Stimulated activated CD4-positive, alpha-beta T cell treated with anti-CD3 and anti-CD28 coated beads, Interleukin-4, amount 100 ng/mL, for 48 hours (primary cell): ENCODE measurements at places on chromosomes 16 and 17.

DNA sequence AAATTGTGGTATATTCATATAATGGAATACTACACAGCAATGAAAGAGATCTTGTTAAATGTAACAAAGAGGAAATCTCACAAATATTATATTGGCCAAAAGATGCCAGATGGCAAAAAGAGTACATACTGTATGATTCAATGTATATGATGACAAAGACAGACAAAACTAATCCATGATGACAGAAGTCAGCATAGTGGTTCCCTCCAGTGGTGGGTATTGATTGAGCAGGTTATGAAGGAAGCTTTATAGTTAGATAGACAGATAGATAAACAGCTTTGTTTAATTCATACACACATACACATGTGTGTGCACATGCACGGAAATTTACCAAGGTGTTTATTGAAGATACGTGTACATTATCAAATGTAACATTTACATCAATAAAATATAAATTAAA is 74.4 kb upstream of the SMIM36 start:
- DNase-seq, result no peak

GRCh38 chr17:29720551-29720950 is 97.8 kb upstream of the CORO6 start:
- no peak for DNase-seq

DNA sequence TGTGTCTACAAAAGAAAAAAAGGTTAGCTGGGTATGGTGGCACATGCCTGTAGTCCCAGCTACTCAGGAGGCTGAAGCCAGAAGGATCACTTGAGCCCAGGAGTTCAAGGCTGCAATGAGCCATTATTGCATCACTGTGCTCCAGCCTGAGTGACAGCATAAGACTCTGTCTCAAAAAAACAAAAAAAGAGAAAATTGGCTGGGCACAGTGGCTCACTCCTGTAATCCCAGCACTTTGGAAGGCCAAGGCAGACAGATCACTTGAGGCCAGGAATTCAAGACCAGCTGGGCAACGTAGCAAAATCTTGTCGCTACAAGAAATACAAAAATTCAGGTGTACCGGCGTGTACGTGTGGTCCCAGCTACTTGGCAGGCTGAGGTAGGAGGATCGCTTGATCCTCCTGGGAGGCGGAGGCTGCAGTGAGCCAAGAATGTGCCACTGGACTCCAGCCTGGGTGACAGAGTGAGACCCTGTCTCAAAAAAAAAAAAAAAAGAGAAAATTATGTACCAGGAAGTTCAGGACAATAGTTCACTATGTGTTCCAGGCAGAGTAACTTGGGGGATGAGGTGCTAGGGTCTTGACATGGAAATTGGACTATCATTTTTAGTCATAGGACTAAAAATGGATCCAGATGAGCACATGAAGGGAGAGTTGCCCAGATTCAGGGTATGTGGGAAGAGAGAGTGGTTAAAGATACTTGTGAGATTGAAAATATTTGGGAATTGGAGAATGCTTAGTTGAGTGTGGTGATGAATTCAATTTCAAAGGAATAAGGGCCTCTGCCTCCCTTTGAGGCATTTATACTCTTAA is 11.0 kb downstream of the ALDH3A2 start:
- no peak for DNase-seq

- DNase-seq, result no peak
Observed at GRCh38 chr17:45650561-45650960, 133.6 kb upstream of the CRHR1 start.

GRCh38 chr17:39609416-39610025 is 1.8 kb upstream of the NEUROD2 start:
- DNase-seq, result no peak

DNA sequence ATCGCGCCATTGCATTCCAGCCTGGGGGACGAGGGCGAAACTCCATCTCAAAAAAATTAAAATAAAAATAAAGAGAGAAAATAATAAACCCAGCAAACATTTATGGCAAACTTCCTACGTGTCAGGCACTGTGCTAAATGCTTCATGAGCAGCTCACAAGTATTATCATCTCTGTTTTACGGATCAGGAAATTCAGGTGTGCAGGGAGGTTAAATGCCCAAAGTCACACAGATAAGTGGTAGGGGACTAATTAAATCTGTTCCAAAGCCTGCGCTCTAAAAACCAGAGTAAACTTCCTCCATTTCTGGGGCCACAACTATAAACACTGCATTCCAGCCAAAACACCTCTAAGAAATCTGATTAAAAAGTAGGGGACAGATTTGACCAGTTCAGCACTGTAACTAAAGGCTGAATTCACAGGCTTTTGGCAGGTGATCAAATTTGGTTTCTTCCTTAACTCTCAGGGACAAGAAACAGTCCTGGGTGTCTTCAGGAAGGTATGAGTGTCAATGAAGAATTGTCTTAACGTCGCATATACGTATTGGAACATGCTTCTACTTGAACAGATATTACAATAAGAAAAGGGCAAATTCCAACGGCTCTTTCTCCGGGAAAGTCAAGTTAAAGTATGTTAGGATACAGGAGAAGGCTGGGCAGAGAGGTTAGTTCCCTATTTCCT is 996 bp downstream of the STRADA start:
- DNase-seq, result no peak

- no peak for DNase-seq
Observed at GRCh38 chr17:82602986-82603710, 45.1 kb downstream of the WDR45B start.

DNA sequence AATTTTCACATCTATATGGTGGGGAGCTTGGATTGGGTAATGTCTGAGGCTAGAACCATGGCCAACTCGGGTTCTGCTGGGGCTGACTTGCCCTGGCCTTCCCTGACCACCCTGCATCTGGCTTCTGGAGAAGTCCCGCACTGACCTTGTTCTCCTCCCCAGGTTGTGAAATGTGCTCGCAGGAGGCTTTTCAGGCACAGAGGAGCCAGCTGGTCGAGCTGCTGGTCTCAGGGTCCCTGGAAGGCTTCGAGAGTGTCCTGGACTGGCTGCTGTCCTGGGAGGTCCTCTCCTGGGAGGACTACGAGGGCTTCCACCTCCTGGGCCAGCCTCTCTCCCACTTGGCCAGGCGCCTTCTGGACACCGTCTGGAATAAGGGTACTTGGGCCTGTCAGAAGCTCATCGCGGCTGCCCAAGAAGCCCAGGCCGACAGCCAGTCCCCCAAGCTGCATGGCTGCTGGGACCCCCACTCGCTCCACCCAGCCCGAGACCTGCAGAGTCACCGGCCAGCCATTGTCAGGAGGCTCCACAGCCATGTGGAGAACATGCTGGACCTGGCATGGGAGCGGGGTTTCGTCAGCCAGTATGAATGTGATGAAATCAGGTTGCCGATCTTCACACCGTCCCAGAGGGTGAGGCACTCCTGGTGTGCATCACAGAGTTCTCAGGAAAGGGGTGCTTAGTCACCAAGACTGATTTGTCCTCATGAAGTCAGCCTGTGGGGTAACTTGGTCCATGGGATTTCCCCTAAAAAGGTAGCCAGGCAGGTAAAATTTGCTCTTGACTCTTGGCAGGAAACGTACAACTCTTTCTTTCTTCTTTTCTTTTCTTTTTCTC is 6.1 kb downstream of the NOD2 start:
- DNase-seq, result peak; percentile 69

- no peak for DNase-seq
Observed at GRCh38 chr17:49890852-49891251, 43.0 kb upstream of the TAC4 start.

DNA sequence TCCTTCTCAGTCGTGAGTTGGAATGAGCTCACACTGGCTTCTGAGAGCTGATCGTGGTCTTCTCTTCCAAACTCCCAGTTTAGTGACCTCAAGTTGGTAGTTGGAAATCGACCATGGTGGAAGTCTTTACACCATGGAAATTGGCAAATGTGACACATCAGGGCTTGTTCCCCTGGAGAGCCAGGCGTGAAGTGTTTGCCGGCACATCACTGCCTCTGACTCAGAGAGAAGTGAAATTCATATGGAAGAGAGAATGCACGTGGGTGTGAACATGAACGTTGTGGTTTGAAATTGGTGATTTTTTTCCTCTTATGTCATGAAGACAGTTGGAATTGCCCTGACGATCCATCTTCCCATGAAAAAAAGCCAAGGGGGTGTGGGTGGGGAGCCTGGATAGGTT is 47.4 kb downstream of the AXIN2 start:
- peak; percentile 19 for DNase-seq

DNA sequence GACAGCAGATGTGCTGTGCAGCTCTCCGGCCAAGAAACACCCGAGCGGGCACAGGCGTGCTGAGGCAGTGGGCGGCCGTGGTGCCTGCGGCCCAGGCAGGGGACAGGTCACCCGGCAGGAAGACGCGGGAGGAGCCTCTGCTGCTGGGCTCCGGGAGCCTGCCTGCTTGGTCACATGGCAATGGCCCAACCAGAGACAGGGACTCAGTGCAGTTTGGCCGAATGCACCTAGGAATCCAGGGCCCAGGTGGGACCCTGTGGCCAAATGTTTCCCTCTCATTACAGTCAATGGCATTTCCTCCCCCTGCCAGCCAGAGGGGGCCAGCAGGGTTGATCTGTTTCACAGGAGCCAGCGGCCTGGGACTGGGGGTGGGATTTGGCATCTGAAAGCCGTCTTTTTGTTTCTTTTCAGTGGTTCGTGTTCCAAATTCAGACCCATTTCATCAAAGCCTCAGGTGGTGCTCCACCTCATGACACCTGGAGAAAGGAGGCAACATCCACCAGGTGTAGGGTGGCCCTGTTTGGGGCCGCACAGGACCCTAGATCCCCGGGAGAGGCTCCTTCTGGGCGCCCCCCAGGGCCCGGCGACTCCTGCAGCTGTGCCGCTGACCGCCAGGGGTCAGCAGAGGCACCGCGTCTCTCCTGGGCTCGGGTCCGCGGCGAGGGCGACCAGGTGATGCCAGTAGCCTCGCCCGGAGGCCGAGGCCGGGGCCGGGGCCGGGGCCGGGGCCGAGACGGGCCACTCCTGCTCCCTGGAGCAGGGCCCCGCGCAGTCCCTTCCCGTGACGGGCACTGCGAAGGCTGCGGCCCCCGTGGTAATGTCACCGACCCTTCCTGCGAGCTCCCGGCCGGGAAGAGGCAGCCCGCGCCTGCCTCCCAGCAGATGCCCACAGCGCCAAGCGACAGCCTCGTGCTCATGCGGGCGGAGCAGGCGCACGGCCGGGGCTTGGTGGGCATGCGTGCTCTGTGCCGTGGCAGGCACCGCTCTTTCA is 118.5 kb downstream of the C16orf78 start:
- DNase-seq, result peak; percentile 9

- peak; percentile 80 for DNase-seq
Observed at GRCh38 chr17:35244341-35245195, 1.7 kb downstream of the SLFN5 start.

GRCh38 chr16:64531401-64531800 is 590.5 kb downstream of the CDH11 start:
- no peak for DNase-seq

DNA sequence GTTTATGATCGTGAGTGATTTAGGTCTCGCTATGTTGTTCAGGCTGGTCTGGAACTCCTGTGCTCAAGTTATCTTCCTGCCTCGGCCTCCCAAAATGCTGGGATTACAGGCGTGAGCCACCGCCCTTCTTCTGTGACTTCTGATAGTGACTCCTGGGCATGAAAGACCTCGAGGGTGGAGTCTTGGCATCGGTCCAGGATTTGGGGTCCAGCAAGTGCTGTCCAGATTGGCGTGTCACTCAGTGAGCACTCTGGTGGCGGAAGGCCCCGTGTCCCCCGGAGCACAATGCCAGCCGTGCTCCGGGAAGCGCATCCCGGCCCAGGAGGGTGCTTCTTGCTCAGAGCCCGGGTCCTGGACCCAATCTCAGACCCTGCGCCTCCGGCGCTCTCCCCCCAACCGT is 6.8 kb downstream of the OR1F1 start:
- no peak for DNase-seq

DNA sequence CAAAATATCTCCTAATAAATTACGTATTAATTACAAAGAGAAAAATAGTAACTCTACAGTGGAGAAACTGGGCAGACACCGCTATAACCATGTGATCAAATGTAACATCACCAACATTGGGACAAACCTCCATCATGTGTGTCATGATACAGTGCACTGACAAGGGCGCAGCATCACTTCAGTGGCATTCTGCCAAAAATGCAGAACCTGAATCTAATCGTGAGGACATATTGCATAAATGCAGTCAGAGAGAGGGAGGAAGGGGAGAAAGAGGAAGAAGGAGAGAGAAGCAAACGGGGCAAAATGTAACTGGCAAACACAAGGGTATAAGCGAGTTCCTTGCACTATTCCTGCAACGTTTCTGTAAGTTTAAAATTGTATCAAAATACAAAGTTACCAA is 74.2 kb upstream of the MARCHF10 start:
- no peak for DNase-seq

- DNase-seq, result no peak
Observed at GRCh38 chr17:18261146-18261515, 669 bp downstream of the MIEF2 start.

DNA sequence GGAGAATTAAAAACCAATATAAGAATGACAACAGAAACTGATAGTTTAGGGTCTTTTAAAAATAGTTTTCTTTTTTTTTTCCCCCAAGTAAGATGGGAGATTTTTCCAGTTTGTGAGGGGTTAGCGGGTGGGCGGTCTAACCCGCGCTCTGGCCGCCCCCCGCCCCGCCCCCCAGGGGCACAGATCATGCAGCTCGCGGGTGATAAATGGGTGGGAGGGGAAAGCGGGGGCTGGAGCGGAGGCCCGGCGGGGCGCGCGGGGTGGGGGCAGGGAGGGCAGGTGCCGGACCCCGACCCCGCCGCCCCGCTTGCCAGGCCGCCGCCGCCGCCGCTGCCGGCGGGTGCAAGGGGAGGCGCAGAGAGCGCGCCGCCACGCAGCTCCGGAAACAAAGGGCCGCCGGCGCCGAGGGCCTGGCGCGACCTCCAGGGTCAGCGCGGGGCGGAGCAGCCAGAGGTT is 60.1 kb upstream of the GSE1 start:
- no peak for DNase-seq

- DNase-seq, result no peak
Observed at GRCh38 chr16:78278056-78278450, 178.6 kb downstream of the WWOX start.

DNA sequence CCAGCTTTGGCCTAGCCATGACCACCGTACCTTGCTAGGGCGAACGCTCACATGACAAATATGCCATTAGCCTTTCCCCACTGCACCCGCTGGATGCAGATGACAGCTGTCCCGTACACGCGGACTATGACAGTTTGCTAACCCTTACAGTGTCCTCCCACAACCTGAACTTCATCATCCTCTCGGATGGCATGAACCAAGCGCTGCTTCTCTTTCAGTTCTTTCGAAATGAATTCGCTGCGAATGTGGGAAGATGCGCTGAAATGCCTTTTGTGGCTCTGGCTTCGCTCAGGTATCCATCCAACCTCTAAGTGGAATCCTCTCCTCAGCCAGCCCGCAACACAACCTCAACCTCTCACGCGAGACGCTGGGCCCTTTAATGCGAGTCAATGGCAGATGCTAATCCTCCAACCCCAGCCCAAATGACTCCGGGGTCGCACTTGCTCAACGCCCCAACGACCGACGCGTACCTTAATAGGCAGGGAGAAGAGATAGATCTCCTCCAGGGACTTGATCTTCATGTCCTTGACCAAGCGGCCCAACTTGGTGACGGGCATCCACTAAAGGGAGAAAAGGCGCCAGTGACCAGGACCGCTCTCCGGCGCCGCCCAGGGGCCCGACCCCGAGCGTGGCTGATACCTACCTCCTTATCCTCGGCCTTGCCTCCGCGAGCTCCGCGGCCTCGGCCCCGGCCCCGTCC is 670 bp downstream of the RPS2 start:
- no peak for DNase-seq
